ENCODE measurements at places on chromosomes 13 and 19.

- DNase-seq = no peak
These were observed 26.8 kb upstream of the ALOX5AP start for GRCh38 chr13:30708541-30708940.

GRCh38 chr13:110923777-110924638 lies 9.1 kb upstream of the ANKRD10 start:
- no peak for DNase-seq

DNA sequence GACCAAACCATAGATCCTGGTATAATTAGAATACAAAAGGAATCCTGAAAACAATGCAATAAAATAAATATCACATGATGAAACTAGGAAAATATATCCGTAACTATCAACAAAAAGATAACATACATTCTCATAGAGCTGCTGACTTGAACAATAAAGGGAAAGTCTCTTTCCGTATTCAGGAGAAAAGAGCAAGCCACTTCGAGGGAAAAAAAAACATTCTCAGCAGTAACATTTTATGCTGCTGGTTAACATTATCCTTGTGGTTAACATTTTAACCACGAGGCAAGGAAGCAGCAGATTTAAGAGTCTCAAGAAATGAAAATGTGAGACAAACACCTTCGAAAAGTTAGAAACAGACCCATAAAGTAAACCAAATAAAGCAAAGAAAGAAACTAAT lies 25.8 kb downstream of the NALCN start:
- no peak for DNase-seq

- DNase-seq = no peak
These were observed 744.1 kb downstream of the UQCRFS1 start for GRCh38 chr19:28468701-28469459.

DNA sequence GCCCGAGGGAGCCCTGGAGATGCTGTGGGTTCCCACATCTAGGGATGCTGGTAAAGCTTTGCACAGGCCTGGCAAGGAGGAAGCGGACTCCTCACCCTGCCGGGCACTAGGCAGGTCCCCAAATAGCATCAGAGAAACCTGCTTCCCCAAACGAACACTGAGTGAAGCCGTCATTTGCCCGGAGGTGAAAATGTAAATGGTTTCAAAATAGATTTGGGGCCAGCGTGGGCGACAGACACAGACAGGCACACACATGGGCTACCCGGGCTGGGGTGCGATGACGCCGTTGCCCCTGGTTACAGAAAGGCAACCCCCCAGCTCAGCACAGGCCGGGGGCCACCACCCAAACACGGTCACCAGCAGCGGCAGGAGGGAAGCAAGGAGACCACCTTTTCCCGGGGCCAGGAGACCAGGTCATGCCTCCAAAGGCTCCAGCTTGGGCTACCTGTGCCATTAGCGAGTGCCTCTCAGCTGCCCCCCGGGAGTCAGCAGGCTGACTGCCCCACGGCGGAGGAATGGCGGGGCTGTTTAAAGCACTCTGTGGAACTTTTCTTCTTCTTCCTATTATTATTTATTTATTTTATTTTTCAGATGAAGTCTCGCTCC lies 47.5 kb upstream of the NDUFS7 start:
- DNase-seq = no peak

Measured in vagina (tissue), 2 donors.